Peyer's patch (tissue), 4 donors: ENCODE measurements at places on chromosomes 16 and 17. TPM values are rescaled to one million over a fixed set of nuclear protein-coding genes. Genes with fewer than 3 reads are reported as not detected.

- DNase-seq = no peak
- H3K27me3 ChIP-seq = no peaks in the 10 kb centered on the region
- peaks cover 93% of the 10 kb centered on the region for H3K36me3 ChIP-seq
- no peaks in the 10 kb centered on the region for H3K4me1 ChIP-seq
- no peak overlapping the region for H3K4me3 ChIP-seq
- peak overlapping the region; percentile 44 for H3K27ac ChIP-seq
Observed at GRCh38 chr17:82246365-82247181, 17.7 kb downstream of the SLC16A3 start.

- H3K4me3 ChIP-seq = no peak overlapping the region
- no peaks in the 10 kb centered on the region for H3K36me3 ChIP-seq
- H3K4me1 ChIP-seq = peaks cover 4% of the 10 kb centered on the region
- no peaks in the 10 kb centered on the region for H3K27me3 ChIP-seq
- peak overlapping the region; percentile 95 for H3K27ac ChIP-seq
Observed at GRCh38 chr17:9242497-9242881, 221.2 kb downstream of the NTN1 start.

DNA sequence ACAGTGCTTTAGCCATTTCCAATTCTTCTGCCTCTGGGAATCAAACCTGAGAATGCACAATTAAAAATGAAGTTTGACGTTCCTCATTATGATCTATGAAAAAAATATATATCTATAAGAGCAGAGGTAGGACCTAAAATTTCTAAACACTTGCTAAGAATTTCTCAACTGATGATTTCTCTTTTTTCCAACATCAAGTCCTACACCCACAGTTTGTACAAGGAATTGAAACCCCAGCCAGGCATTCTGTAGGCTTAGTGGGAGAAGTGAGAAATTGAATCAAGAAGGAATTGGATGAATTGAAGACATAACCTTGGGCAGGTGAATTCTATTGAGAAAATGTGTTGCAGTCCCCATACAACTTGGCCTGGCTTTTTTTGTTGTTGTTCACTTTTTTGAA is 2.7 kb downstream of the CACNG3 start:
- no peaks in the 10 kb centered on the region for H3K36me3 ChIP-seq
- H3K4me1 ChIP-seq = no peaks in the 10 kb centered on the region
- no peak for DNase-seq
- no peak overlapping the region for H3K27ac ChIP-seq
- H3K27me3 ChIP-seq = no peaks in the 10 kb centered on the region
- no peak overlapping the region for H3K4me3 ChIP-seq

DNA sequence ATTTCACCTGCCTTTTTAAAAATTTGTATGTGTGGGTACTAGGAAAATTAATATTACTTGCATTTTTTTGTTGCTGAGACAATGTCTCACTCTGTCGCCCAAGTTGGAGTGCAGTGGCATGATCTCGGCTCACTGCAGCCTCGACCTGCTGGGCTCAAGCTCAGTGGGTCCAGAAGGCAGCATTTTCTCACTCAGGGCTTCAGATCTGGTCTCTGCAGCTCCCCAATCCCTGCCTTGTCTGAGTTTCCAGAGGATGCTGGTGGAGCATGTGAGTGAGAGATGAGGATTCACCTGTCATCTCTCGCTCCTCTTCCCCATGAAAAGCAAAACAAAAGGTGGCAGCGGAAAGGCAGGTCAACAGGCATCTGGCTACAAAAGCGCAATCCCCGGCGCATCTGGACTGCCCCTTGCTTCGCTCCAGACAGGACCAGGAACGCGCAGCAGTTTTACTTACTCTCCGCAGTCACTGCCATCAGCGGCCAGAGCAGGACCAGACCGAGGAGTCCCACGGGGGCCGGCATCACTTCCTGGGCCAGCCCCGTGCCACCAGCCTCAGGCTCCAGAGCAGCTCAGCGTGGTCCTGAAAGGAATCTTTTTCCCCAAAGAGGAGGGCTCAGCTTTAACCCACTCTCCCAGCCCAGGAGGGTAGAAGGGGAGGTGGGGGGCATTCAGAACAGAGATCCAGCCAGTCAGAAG is 59.9 kb downstream of the LITAF start:
- no peak for DNase-seq
- no peak overlapping the region for H3K27ac ChIP-seq
- no peaks in the 10 kb centered on the region for H3K4me1 ChIP-seq
- no peak overlapping the region for H3K4me3 ChIP-seq
- no peaks in the 10 kb centered on the region for H3K36me3 ChIP-seq
- H3K27me3 ChIP-seq = no peaks in the 10 kb centered on the region

DNA sequence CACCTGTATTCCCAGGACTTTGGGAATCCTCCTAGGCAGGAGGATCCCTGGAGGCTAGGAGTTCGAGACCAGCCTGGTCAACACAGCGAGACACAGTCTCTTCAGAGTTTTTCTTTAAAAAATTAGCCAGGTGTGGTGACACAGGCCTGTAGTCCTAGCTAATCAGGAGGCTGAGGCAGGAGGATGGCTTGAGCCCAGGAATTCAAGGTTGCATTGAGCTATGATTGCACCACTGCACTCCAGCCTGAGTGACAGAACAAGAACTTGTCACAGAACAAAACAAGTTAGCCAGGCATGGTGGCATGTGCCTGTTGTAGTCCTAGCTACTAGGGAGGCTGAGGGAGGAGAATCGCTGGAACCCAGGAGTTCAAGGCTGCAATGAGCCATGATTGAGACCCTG is 24.8 kb downstream of the ANKRD40 start:
- H3K4me3 ChIP-seq = no peak overlapping the region
- DNase-seq = no peak
- peaks cover 10% of the 10 kb centered on the region for H3K4me1 ChIP-seq
- H3K27ac ChIP-seq = no peak overlapping the region

GRCh38 chr17:67659028-67659427 is 58.7 kb upstream of the NOL11 start:
- no peak overlapping the region for H3K27ac ChIP-seq
- H3K4me3 ChIP-seq = no peak overlapping the region
- DNase-seq = no peak
- no peaks in the 10 kb centered on the region for H3K36me3 ChIP-seq
- no peaks in the 10 kb centered on the region for H3K27me3 ChIP-seq

GRCh38 chr16:74053826-74054225 is 242.8 kb upstream of the PSMD7 start:
- H3K4me1 ChIP-seq = no peaks in the 10 kb centered on the region
- no peak overlapping the region for H3K27ac ChIP-seq
- H3K36me3 ChIP-seq = no peaks in the 10 kb centered on the region
- H3K27me3 ChIP-seq = no peaks in the 10 kb centered on the region

DNA sequence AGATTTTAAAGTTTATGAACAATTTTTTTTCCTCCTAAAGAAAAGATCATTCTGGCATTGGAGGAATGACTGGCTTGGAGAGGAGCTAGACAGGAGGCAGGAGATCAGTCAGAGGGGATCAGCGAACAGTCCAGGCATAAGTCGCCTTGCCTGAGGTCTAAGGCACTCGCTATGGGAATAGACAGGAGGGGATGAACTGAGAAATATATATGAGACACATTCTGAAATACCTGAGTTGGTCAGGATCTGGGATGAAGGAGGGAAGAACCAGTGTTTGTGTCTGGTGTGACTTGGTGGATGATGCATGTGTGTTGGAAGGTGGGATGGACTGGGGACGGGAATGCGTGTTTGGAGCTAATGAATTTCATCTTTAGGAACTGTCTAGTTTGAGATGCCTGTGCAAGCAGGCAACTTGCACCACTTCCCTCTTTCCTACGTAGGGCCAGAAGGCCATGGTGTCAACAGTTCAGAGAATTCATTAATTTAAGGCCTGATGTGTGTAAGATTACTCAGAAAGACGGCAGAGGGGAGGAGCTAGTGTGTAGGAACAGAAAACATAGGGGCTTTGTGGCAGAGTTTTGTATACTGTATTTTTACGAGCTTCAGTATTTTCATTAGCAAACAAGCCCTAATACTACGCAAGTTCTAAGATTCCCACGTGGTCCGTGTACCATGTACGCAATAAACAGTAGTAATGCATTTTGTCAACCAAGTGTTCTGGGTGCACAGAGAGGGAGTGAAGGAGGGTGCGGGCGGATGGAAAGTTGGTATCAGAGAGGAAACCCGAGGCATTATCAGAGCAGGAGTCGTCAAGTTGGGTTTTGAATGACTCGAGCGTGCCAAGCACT is 825 bp downstream of the HEATR6 start:
- H3K4me3 ChIP-seq = peak overlapping the region; percentile 78
- no peaks in the 10 kb centered on the region for H3K36me3 ChIP-seq
- H3K27ac ChIP-seq = peak overlapping the region; percentile 88
- H3K27me3 ChIP-seq = no peaks in the 10 kb centered on the region
- peak; percentile 42 for DNase-seq

GRCh38 chr16:68072038-68072695 is 13.0 kb upstream of the NFATC3 start:
- H3K4me3 ChIP-seq = no peak overlapping the region
- H3K36me3 ChIP-seq = no peaks in the 10 kb centered on the region
- H3K4me1 ChIP-seq = peaks cover 46% of the 10 kb centered on the region
- peak; percentile 90 for DNase-seq
- H3K27ac ChIP-seq = no peak overlapping the region

DNA sequence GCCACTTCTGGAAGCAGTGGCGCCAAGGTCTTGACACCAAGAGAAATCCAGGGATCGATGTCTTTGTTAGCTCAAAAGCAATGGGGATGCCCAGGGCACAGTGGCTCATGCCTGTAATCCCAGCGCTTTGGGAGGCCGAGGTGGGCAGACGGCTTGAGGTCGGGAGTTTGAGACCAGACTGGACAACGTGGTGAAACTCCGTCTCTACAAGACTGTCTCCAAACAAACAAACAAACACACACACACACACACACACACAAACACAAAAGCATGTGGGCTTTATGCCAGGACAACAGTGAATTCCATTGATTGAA is 22.4 kb upstream of the FAAP100 start:
- H3K4me1 ChIP-seq = no peaks in the 10 kb centered on the region
- no peaks in the 10 kb centered on the region for H3K36me3 ChIP-seq
- no peak for DNase-seq
- no peaks in the 10 kb centered on the region for H3K27me3 ChIP-seq

DNA sequence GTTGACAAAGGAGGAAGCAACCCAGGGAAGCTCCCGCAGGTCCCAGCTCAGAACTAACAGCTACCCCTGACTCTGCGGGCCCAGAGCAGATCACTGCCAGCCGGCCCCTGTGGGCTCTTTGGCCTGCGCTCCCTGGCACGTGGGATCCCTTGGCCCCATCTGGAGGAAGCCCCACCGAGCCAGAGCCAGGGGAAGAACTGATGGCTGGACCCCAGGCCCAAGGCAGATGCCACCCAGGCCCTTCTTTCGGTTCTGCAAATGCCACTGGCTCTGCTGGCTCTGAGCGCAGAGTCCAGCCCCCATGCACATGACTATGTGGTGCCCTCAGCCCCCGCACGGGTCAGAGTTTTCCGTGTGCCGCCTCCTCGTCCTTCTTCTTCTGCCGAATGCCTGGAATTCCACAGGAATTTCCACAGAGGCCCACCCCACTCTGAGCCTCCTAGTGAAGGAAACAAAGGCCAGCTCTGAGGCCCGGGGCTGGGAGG is 35.8 kb upstream of the SNN start:
- H3K4me3 ChIP-seq = no peak overlapping the region
- H3K4me1 ChIP-seq = peaks cover 5% of the 10 kb centered on the region
- H3K36me3 ChIP-seq = no peaks in the 10 kb centered on the region
- peak overlapping the region; percentile 58 for H3K27ac ChIP-seq
- H3K27me3 ChIP-seq = no peaks in the 10 kb centered on the region
- no peak for DNase-seq

- no peak overlapping the region for H3K4me3 ChIP-seq
- H3K27ac ChIP-seq = no peak overlapping the region
- H3K27me3 ChIP-seq = no peaks in the 10 kb centered on the region
Observed at GRCh38 chr17:18142417-18142816, 33.9 kb downstream of the MYO15A start.

DNA sequence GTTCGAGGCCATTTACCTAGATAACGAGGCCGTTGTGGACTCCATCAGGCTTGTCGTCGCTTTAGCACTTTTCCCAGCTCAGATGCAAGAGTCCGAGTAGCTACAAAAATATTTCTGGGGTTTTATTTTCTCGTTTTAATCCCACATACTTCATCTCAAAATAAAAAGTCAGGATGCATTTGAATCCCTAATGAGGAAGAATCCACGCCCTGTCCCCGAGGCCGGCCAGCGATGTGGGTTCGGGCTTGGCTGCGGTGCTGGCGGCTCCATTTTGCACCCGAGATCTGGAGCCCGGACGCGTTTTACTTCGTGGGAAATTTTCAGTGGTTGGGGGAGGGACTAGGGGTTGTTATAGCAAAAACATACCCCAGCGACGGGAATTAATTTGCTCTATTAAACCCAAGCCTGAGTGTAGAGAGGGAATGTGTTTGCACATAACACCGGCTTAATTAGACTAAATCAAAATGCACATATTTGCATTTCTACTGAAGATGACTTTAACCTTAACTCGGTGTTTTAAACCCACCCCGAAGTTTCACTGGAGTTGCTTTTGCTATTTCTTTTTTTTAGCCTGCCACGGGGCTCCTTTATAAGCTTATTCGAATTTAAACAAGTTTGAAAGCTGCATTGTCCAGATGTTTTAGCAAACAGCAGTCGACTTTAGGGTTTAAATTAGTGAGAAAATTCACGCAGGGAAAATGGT is 4.8 kb downstream of the IRX5 start:
- H3K27ac ChIP-seq = no peak overlapping the region
- no peak for DNase-seq
- H3K36me3 ChIP-seq = no peaks in the 10 kb centered on the region
- no peaks in the 10 kb centered on the region for H3K4me1 ChIP-seq
- no peak overlapping the region for H3K4me3 ChIP-seq

DNA sequence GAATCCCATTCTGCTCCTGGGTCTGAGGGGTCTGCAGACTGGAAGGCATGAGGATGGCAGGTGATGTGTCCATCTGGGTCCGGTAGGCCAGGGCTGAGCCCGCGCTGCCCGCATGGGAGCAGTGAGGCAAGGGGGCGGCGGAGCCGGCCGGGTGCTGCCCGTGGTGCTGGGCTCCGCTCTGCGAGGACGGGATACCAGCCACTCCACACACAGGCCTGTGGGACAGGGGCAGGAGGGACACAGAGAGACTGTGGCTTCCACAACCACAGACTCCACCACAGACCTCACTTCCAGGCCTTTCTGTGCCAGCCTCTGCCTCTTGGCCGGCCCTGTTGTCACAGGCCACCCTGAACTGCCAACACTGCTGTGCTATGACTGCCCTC is 25.4 kb downstream of the MAP1LC3B start:
- H3K4me3 ChIP-seq = no peak overlapping the region
- no peaks in the 10 kb centered on the region for H3K4me1 ChIP-seq
- H3K27ac ChIP-seq = no peak overlapping the region
- no peaks in the 10 kb centered on the region for H3K27me3 ChIP-seq
- H3K36me3 ChIP-seq = no peaks in the 10 kb centered on the region

GRCh38 chr17:7912927-7913524 is 3.1 kb downstream of the RNF227 start:
- H3K4me3 ChIP-seq = no peak overlapping the region
- DNase-seq = no peak
- H3K4me1 ChIP-seq = peaks cover 20% of the 10 kb centered on the region
- H3K27ac ChIP-seq = no peak overlapping the region

GRCh38 chr17:21272881-21273792 is 11.4 kb upstream of the MAP2K3 start:
- DNase-seq = no peak
- H3K36me3 ChIP-seq = no peaks in the 10 kb centered on the region
- no peak overlapping the region for H3K4me3 ChIP-seq
- no peak overlapping the region for H3K27ac ChIP-seq
- peaks cover 13% of the 10 kb centered on the region for H3K4me1 ChIP-seq
- H3K27me3 ChIP-seq = no peaks in the 10 kb centered on the region

Gene TEKT1
- not detected for total RNA-seq

Gene PRSS8
- total RNA-seq = 27.2 TPM

Gene SMIM36
- total RNA-seq = not detected

Gene ABCA10
- total RNA-seq = 19.4 TPM

Gene SYCE1L
- total RNA-seq = not detected

Gene ST6GALNAC1
- 91.6 TPM for total RNA-seq

Gene CTRB1
- not detected for total RNA-seq

Gene COASY
- 85.5 TPM for total RNA-seq

Gene WNT9B
- not detected for total RNA-seq

Gene KCNJ12
- total RNA-seq = not detected

Gene CCDC40
- total RNA-seq = 2.8 TPM

Gene GJD3
- 1.6 TPM for total RNA-seq

Gene MTHFSD
- total RNA-seq = 18.6 TPM
